Neuronal stem cell (in vitro differentiated cells): ENCODE measurements at places on chromosomes 7 and 10.

- DNase-seq, result no peak
Measured at GRCh38 chr7:121390617-121391016, 5.5 kb downstream of the FAM3C start.

GRCh38 chr7:39589323-39590111 is 23.3 kb downstream of the YAE1 start:
- DNase-seq, result peak; percentile 17

GRCh38 chr10:101120884-101121653 is 10.0 kb upstream of the TLX1 start:
- DNase-seq, result no peak

GRCh38 chr7:110909117-110909516 is 181.8 kb upstream of the LRRN3 start:
- DNase-seq, result no peak

DNA sequence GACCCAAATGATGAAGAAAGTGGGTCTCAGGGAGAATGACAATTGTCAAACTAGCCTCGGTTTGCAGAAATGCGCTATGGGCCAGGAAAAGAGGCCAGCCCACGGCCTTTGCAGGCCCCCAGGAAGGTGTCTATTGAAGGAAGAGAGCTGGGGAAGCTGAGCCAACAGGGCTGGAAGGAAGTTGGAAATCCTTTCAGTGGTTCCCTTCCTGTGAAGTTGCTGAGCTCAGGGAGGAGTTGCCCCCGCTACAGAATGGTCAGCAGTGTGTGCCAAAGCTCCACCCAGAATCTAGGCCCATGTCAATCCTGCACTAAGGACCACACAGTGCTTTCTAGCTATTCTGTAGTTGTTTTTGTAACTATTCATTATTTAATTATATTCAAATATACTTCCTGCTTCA is 91.6 kb upstream of the ANLN start:
- DNase-seq, result no peak

GRCh38 chr7:28983396-28984190 is 25.5 kb upstream of the TRIL start:
- DNase-seq, result no peak

GRCh38 chr7:146276888-146277287 is 160.3 kb downstream of the CNTNAP2 start:
- DNase-seq, result no peak

DNA sequence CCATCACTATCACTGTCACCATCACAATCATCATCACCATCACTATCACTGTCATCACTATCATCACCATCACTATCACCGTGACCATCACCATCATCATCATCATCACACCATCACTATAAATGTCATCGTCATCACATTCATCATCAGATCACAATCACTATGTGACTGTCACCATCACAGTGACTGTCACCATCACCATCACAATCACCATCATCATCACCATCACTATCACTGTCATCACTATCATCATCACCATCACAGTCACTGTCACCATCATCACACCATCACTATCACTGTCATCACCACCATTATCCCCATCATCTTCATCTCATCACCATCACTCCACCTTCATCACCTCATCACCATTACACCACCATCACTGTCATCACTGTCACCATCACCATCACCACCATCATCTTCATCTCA is 31.0 kb downstream of the PWWP2B start:
- no peak for DNase-seq

DNA sequence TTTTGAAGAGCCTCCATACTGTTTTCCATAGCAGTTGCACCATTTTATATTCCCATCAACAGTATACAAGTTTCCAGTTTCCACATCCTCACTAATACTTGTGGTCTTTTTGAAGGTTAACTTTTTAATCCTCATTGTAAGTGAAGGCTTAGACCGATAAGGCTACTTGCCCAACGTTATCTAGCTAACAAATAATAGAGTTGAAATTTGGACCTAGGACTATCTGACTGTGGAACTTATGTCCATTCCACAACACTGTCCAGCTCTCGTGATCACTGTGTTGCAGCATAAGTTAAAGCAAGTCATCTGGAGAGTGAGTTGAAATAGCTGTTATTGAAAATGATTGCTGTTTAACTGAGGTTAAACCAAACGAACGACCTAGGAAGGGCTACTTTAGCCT is 84.0 kb downstream of the ZNF92 start:
- no peak for DNase-seq

GRCh38 chr10:84415539-84416244 is 87.3 kb downstream of the CCSER2 start:
- DNase-seq, result no peak

DNA sequence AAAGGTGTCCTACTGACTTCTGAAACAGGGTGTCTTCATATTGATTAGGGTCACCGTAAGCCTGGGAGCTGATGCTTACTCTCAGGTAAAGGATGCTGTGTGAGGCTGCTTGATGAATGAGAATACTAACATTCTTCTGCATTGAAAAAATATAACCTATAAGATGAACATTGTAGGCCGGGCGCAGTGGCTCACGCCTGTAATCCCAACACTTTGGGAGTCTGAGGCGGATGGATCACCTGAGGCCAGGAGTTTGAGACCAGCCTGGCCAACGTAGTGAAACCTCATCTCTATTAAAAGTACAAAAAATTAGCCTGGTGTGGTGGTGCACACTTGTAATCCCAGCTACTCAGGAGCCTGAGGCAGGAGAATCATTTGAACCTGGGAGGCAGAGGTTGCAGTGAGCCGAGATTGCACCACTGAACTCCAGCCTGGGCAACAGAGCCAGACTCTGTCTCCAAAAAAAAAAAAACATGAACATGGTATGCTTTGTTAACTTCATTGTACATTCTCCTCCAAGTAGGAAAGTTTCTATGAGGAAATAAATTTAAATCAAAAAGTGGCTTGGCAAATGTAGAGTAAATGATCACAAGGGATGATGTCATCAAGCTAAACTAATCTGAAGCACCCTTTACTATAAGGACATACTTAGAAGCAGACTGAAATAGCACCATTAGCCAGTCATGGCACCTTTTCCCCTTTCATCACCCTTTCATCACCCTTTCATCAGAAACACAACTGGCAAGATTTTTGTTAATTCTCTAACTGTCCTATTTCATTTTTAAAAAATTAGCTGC is 1.5 kb upstream of the BRAF start:
- DNase-seq, result no peak

DNA sequence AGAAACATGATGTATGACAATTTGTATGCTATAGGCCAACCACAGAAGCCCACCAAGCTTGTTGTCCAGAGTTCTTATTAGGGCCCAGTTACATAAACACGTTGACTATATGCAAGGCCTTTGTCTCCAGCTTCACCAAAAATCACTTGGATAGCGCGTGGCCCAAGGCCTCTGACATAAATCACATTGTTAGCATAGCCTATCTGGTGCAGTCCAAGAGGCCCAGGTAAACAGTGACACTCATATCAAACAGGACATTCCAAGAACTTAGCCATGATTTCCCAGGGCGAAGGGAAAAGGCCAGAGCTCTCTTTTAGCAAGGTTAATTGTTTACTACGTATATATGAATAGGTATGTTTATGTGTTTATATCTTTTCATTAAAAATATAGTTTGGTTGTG is 337.2 kb upstream of the CELF2 start:
- DNase-seq, result no peak
